Melanocyte of skin (primary cell): ENCODE measurements at places on chromosomes 6 and 20. TPM values are rescaled to one million over a fixed set of nuclear protein-coding genes. Genes with fewer than 3 reads are reported as not detected.

Gene BHLHE23
- total RNA-seq, result not detected in 2 replicates

Gene GPX5
- not detected in 2 replicates for total RNA-seq

Gene GRIK2
- total RNA-seq, result 6.0 and 24.4 TPM in 2 replicates

Gene ZBTB46
- total RNA-seq, result under 0.01 and 1.1 TPM in 2 replicates

Gene MATN4
- total RNA-seq, result not detected in 2 replicates

Gene OXT
- total RNA-seq, result not detected in 2 replicates

Gene C6orf118
- total RNA-seq, result not detected in 2 replicates

Gene TBCC
- 41.8 and 49.0 TPM in 2 replicates for total RNA-seq

Gene FAM217B
- total RNA-seq, result 10.0 and 12.8 TPM in 2 replicates

Gene PRKN
- total RNA-seq, result 1.00 and 1.2 TPM in 2 replicates

Gene PTPRK
- total RNA-seq, result 36.6 and 44.1 TPM in 2 replicates

Gene ADGRF4
- total RNA-seq, result not detected in 2 replicates

Gene SLC12A5
- under 0.01 TPM in 1 of 2 replicates, not detected in the other for total RNA-seq

Gene SMAP1
- 12.3 and 17.4 TPM in 2 replicates for total RNA-seq

Gene TRIM10
- total RNA-seq, result not detected in 2 replicates

Gene ASIP
- total RNA-seq, result not detected in 2 replicates

Gene ZNF343
- total RNA-seq, result 6.2 and 14.5 TPM in 2 replicates

Gene PNPLA1
- total RNA-seq, result not detected in 2 replicates

Gene TRDN
- total RNA-seq, result not detected in 2 replicates

Gene ZKSCAN4
- 4.7 and 8.0 TPM in 2 replicates for total RNA-seq

Gene SLC16A10
- total RNA-seq, result 12.0 and 16.9 TPM in 2 replicates

Gene OR10C1
- total RNA-seq, result not detected in 2 replicates

Gene KCNK17
- total RNA-seq, result not detected in 2 replicates

Gene F13A1
- total RNA-seq, result not detected in 2 replicates

Gene GNRH2
- 0.67 TPM in 1 of 2 replicates, not detected in the other for total RNA-seq

Gene BTNL2
- total RNA-seq, result not detected in 2 replicates

Gene TMEM74B
- not detected in 2 replicates for total RNA-seq

Gene LHFPL5
- total RNA-seq, result not detected in 2 replicates

Gene RWDD1
- 26.5 and 47.3 TPM in 2 replicates for total RNA-seq

Gene CST5
- total RNA-seq, result not detected in 2 replicates

Gene TPX2
- 33.1 and 47.1 TPM in 2 replicates for total RNA-seq

Gene MAP3K5
- total RNA-seq, result 1.3 and 2.2 TPM in 2 replicates

Gene TFB1M
- 28.1 and 28.3 TPM in 2 replicates for total RNA-seq

Gene ACTR5
- total RNA-seq, result 5.5 and 6.5 TPM in 2 replicates

Gene ARMC2
- 1.7 and 3.4 TPM in 2 replicates for total RNA-seq

Gene PLA2G7
- under 0.01 and 0.15 TPM in 2 replicates for total RNA-seq

Gene ELOVL4
- 4.8 and 8.4 TPM in 2 replicates for total RNA-seq

Gene PPARD
- total RNA-seq, result 6.9 and 8.3 TPM in 2 replicates

Gene POPDC3
- total RNA-seq, result 48.0 and 67.4 TPM in 2 replicates

Gene TBXT
- not detected in 2 replicates for total RNA-seq

Gene ZNF311
- total RNA-seq, result 1.7 and 1.8 TPM in 2 replicates

Gene ADGRF5
- total RNA-seq, result 0.15 TPM in 1 of 2 replicates, not detected in the other

Gene OR12D3
- total RNA-seq, result not detected in 2 replicates

Gene SLC17A1
- not detected in 2 replicates for total RNA-seq
